ENCODE measurements at places on chromosomes 3 and 15.

DNA sequence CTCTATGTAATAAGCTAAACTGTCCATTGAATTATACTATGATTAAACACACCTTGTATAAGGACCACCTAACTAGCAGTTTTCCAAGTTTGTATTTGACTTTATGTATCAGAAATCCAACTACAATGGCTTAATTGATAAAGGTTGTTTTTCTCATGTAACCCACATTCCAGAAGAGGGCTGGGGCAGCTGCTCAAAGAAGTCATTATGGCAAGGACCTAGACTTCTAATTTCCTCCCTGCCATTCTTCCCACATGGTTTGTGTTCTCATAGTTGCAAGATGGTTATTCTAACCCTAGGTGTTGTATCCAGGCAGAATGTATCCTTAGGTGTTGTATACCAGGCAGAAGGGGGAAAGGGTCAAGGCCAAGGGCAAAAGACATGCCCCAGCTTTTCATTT, 35.7 kb downstream of the GPR176 start:
- DNase-seq: no peak

DNA sequence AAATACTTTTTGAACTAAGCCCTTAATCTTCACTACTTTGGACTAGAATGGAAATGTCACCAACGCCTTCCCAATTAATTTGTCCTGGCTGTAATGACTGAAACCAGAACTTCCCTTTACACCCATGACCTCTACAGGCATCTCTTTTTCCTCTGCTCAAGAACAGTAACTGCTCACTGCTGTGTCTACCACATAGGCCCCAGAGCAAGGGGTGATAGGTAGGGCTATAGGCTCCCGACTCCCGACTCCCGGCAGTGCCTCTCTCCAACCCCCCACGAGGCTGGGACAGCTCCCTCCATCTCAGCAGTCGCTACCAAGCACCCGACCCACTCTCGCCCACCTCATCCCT, 384 bp upstream of the LEKR1 start:
- no peak for DNase-seq

DNA sequence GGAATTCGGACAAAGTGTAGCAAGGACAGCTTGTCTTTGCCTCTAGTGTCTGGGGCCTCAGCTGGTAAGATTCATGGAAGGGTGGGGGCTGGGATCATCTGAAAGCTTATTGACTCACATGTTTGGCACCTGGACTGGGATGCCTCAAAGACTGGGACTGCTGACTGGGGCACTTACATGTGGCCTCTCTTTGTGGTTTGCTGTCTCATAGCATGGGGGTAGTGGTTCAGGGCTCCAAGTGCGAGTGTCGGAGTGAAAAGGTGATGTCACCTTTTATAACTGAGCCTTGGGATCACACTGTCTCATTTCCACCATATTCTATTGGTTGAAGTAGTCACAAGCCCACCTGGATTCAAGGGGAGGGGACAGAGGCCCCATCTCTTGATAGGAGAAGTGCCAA, 6.8 kb downstream of the MFSD1 start:
- peak; percentile 47 for DNase-seq

- DNase-seq: no peak
Observed at GRCh38 chr15:100337096-100338044, 4.4 kb downstream of the ADAMTS17 start.

DNA sequence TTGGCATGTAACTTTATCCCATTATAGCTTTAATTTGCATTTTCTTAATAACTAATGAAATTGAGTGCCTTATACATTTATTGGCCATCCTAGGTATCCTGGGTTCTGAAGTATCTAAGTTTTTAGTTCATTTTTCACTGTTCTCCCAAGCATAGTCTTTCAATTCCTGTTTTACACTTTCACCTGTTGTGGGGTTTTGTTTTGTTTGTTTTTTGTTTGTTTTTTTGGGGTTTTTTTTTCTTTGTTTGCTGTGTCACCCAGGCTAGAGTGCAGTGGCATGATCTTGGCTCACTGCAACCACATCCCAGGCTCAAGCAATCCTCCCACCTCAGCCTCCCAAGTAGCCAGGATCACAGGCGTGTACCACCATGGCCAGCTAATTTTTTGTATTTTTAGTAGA, 83.1 kb upstream of the GADL1 start:
- DNase-seq: no peak

- DNase-seq: no peak
Observed at GRCh38 chr3:83625261-83625660, 1333.5 kb upstream of the CADM2 start.

DNA sequence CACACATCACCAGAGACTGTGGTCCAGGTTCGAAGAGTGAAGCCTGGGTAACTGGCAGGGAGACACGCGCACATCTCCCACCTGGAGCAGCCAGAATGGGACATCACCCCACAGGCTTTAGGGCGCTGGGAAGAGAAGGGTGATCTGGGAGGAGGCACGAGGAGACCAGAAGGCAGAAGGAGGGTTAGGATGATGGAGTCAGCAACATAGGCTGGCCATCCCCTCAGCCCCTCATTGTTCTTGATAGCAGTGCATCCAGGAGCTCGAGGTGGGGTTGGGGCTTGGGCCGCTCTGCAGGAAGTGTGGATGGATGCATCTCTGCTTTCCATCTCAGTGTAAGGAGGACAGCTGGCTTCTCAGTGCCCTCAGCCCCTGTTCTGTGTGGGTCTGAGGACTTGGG, 15.2 kb downstream of the PLA2G4F start:
- DNase-seq: no peak

DNA sequence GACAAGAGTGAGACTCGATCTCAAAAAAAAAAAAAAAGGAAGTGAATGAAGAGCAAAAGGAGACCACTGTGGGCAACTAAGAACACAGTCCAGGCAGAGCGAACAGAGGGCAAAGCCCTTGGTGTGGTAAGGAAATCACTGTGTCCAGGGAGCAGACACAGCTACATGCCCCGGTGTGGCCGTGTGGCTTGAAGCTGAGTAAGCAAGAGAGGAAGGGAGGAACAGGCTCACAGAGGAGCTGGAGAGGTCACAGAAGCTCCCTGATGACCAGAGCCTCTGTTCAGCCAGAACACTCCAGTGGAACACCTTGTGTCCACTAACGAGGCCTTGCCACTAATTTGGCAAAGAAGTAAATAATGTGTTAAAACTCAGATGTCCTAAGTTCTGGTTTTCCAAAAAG, 60.6 kb upstream of the GATA2 start:
- DNase-seq: no peak

DNA sequence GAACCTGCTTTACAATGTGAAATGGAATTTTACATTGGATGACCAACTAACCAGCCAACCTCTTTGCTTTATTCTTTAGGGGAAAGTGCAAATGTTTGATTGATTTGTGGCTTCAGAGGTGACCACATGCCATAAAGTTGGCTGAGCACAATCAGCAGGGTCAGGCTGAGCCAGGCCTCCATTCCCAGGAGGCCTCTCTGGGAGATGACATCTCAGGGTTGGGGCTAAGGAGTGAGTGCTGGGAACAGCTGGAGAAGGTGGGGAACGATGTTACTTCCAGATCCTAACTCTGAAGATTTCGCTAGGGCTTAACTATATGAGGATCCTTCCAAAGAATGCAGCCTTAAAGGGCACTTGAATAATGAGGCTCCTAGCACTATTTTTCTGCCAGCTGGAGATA, 131.7 kb downstream of the ATP10A start:
- no peak for DNase-seq

DNA sequence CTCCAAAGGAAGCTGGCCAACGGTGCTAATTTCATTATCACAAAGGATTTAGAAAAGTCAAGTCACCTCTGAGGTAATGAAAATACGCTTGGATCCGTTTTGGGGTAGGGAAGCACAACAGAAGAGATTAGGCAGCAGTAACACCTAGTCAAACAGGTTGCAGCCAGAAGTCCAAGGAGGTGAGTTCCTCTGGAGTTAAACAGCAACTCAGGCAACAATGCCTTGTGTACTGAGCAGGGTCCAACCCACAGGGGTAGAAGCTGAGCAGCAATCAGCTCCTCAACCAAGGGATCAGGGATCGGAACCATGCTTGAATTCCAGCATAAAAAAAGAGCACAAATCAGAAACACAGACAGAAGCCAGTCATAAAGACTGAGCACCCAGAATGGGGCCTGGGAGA, 88.1 kb upstream of the SPRED1 start:
- no peak for DNase-seq

All from activated CD4-positive, alpha-beta T cell treated with anti-CD3 and anti-CD28 coated beads, Interleukin-2, Interleukin-6, amounts not matched to agents 100 ng/mL and 50 ng/mL, durations not matched to agents 16 hours and 8 hours (primary cell).